Testis (tissue), 5 donors: ENCODE measurements at places on chromosomes 16 and 17. TPM values are rescaled to one million over a fixed set of nuclear protein-coding genes. Genes with fewer than 3 reads are reported as not detected.

- no peaks in the 10 kb centered on the region for H3K36me3 ChIP-seq
- no peaks in the 10 kb centered on the region for H3K4me1 ChIP-seq
- no peak for DNase-seq
- no peaks in the 10 kb centered on the region for H3K27me3 ChIP-seq
Measured at GRCh38 chr16:48271728-48272127, 24.4 kb upstream of the ABCC11 start.

- peaks cover 30% of the 10 kb centered on the region for H3K4me1 ChIP-seq
- H3K4me3 ChIP-seq: no peak overlapping the region
- DNase-seq: peak; percentile 49
- no peaks in the 10 kb centered on the region for H3K27me3 ChIP-seq
- no peaks in the 10 kb centered on the region for H3K36me3 ChIP-seq
Measured at GRCh38 chr16:15803618-15804017, 53.2 kb downstream of the MYH11 start.

DNA sequence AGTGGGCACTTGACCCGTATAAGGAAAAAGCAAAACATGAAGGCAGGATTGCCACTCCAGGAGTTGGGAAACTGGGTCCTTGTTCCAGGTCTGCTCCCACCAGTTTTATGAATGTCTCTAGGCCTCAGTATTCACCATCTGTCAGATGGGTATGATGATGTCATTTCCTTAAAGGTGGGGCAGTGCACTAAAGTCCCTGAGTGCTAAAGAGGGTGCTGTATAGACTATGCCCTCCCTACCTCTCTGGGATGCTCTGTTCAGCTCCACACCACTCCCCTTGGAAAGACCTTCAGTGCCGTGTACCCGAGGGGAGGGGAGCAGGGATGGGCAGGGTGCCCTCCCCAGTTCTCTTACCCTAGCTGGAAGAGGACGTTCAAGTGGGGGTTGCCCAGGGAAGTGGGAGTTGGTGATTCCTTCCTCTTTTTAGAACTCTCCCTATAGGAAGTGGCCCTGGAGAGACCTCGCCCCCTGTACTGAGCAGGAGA lies 2.2 kb downstream of the LASP1 start:
- no peak overlapping the region for H3K4me3 ChIP-seq
- no peak for DNase-seq
- peaks cover 36% of the 10 kb centered on the region for H3K4me1 ChIP-seq

GRCh38 chr17:73401911-73402310 lies 90.1 kb upstream of the CDC42EP4 start:
- H3K4me1 ChIP-seq: no peaks in the 10 kb centered on the region
- DNase-seq: peak; percentile 81
- H3K27ac ChIP-seq: no peak overlapping the region
- no peaks in the 10 kb centered on the region for H3K36me3 ChIP-seq
- peak overlapping the region; percentile 0 for H3K4me3 ChIP-seq
- H3K27me3 ChIP-seq: no peaks in the 10 kb centered on the region

- no peak overlapping the region for H3K4me3 ChIP-seq
- H3K36me3 ChIP-seq: no peaks in the 10 kb centered on the region
- peak overlapping the region; percentile 5 for H3K27ac ChIP-seq
Measured at GRCh38 chr16:84953190-84953746, 58.1 kb downstream of the ZDHHC7 start.

DNA sequence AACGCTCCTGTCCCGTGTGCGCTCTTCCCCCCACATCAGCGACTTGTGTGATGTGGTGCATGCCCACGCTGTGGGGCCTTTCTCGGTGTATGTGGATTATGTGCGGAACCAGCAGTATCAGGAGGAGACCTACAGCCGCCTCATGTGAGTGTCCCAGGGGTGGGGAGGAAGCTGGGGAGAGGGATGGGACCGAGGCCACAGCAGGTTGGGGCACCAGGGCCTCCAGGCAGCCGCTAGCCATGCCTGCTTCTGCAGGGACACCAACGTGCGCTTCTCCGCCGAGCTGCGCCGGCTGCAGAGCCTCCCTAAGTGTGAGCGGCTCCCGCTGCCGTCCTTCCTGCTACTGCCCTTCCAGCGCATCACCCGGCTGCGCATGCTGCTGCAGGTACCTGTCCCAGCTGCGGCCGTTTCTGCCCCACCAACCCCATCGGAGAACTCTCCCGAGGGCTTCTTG lies 5.8 kb downstream of the ARHGEF15 start:
- H3K4me3 ChIP-seq: peak overlapping the region; percentile 1
- no peak for DNase-seq
- H3K4me1 ChIP-seq: peaks cover 6% of the 10 kb centered on the region
- no peaks in the 10 kb centered on the region for H3K27me3 ChIP-seq
- H3K36me3 ChIP-seq: no peaks in the 10 kb centered on the region
- no peak overlapping the region for H3K27ac ChIP-seq

The GHDC gene
- total RNA-seq: 28.3 TPM

GRCh38 chr16:65500919-65501318 lies 379.1 kb upstream of the CDH11 start:
- H3K4me1 ChIP-seq: no peaks in the 10 kb centered on the region
- DNase-seq: no peak
- no peak overlapping the region for H3K27ac ChIP-seq
- no peaks in the 10 kb centered on the region for H3K36me3 ChIP-seq
- H3K27me3 ChIP-seq: no peaks in the 10 kb centered on the region
- no peak overlapping the region for H3K4me3 ChIP-seq

DNA sequence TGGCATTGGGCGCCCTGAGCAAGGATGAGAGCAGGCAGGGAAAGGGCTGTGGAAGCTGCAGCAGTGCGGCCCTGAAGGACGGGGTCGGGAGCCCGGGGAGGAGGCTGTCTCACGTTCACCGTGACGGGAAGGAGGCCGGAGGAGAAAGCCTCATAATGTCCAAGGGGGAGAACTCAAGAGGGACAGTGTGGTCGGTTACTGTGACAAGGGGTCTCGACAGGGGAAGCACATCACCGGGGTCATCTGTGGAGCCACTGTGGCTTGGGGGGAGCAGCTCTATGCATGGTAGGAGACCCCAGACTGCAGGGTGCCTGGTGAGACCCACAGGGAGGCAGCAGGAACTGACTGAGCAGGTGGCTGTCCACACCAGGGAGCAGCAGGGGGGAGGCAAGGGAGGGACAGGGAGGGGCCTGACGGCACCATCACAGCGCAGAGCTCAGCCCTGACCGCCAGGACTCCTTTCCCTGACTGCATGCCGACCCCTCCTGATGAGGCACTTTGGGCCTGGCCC lies 154.6 kb upstream of the CHMP6 start:
- H3K27ac ChIP-seq: no peak overlapping the region
- no peak for DNase-seq
- H3K36me3 ChIP-seq: no peaks in the 10 kb centered on the region
- no peaks in the 10 kb centered on the region for H3K27me3 ChIP-seq
- peaks cover 5% of the 10 kb centered on the region for H3K4me1 ChIP-seq

The DVL2 gene
- total RNA-seq: 102 TPM

The FOXL1 gene
- total RNA-seq: 5.9 TPM

GRCh38 chr16:24198807-24199533 lies 57.2 kb upstream of the CACNG3 start:
- H3K4me3 ChIP-seq: no peak overlapping the region
- DNase-seq: no peak
- no peaks in the 10 kb centered on the region for H3K36me3 ChIP-seq
- H3K4me1 ChIP-seq: no peaks in the 10 kb centered on the region

The ALDH3A1 gene
- total RNA-seq: 5.6 TPM

DNA sequence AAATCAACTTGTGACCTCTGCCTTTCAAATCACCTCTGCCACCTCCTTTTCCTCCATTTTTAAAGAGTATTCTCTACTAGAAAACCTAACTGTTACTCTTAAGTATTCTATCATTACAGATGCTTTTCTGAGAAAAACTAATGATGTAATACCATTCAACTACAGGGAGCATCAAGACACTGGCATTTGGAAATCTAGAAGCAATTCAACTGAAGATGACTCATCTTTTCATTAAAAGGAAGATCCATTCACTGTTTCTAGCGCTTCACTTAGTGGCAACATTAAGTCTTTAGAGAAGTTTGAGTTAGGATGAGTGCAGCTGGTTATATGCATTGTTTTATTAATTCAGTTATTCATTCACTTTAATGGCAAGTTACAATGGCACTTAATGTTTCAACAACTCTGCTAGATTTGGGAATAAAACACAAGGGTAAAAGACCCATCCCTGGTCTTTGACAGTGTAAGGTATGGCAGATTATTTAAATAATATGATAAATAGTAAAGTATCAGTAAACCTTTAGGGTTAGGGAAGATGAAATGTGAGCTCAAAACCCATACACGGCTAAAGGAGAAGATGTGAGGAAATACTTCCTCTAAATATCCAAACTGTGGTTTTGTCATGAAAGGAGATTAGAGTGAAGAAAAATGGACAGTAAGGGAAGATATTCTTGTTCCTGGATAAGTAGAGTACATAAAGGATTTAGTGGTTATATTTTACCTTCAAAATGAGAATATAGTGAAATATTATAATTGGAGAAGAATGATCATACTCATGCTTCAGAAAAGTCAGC lies 61.7 kb downstream of the KCNJ2 start:
- no peaks in the 10 kb centered on the region for H3K36me3 ChIP-seq
- no peak overlapping the region for H3K4me3 ChIP-seq
- no peaks in the 10 kb centered on the region for H3K4me1 ChIP-seq
- no peaks in the 10 kb centered on the region for H3K27me3 ChIP-seq

DNA sequence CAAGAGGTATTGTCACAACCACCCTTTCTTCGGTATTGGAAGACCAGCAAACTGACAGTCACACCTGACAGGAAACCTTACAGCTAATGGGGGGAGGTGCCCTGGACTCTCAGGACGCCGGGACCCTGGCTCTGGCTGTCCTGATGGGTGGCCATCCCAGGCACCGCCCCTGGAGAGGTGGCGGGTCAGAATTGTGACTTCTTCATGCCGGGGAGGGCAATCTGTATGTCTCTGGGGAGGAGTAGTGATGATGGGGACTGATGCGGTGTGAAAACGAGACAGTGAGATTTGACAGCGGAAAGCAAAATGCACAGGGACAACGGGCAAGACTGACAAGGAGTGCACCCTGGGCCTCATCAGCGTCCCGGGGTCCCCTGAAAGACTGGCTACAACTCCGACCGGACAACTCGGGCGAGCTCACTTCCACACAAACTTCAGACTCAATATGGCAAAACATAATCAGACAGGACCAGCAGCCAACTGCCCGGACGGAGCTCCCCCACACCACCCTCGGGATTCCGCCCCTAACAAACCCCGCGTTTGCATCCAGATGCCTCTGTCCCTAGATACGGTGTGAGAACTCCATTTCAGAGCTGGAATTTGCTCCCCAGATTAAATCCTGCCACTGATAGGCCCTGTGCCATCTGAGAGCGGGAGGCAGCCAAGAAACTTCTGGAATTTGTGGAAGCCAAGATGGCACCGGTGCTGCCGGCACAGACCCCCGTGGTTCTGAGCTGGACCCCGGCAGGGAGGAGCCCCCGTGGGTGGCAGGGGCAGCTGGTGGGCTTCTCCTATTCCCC lies 83.6 kb upstream of the CREBBP start:
- H3K27me3 ChIP-seq: no peaks in the 10 kb centered on the region
- H3K27ac ChIP-seq: no peak overlapping the region
- no peak for DNase-seq
- no peaks in the 10 kb centered on the region for H3K4me1 ChIP-seq
- no peak overlapping the region for H3K4me3 ChIP-seq
- H3K36me3 ChIP-seq: no peaks in the 10 kb centered on the region

DNA sequence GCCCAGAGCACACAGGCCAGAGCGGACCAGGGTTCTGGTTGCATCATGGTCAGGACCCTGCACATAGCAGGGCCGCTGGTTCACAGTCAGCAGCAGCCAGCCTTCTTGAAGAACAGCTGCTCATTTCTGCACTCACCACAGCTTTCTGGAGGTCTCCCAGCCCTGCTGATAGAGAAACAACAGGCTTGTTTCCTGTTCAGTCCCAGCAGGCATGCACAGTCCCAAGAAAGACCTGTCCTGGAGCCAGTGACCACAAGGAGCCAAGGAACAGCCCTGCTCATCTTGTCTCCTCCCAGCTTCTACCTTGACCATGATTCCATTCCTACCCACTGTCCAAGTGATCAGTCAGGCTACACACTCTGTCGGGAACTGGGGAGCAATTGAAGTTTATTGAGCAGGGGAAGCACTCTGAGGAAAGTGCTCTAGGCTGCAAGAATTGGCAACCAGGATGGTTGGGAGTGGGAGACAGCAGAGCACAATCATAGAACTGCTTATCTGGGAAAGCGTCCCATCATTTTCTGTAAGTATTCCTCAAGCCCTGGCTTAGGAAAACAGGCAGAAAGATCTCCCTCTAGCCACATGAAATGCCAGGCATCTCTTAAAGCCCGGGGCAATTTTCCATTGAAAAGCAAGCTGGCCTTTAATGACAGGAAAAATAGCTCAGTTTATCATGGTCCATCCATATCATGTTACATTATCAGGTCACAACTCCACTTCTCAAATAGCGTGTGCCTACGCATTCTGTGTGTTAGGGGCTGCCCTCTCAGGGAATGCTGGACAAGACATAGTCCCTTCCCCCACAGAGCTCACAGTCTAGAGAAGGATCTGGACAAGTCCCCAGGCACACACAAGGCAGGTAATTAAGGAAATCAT lies 155.4 kb upstream of the FOXF1 start:
- H3K36me3 ChIP-seq: no peaks in the 10 kb centered on the region
- H3K4me1 ChIP-seq: no peaks in the 10 kb centered on the region
- no peak overlapping the region for H3K27ac ChIP-seq
- no peaks in the 10 kb centered on the region for H3K27me3 ChIP-seq
- no peak overlapping the region for H3K4me3 ChIP-seq

GRCh38 chr17:73932216-73932749 lies 271.2 kb upstream of the RPL38 start:
- DNase-seq: no peak
- H3K4me1 ChIP-seq: no peaks in the 10 kb centered on the region
- H3K27ac ChIP-seq: no peak overlapping the region

GRCh38 chr16:75289189-75289588 lies 37.8 kb upstream of the BCAR1 start:
- no peaks in the 10 kb centered on the region for H3K27me3 ChIP-seq
- no peak overlapping the region for H3K4me3 ChIP-seq
- DNase-seq: no peak
- no peaks in the 10 kb centered on the region for H3K36me3 ChIP-seq
- no peak overlapping the region for H3K27ac ChIP-seq

The PDIA2 gene
- total RNA-seq: 5.3 TPM

DNA sequence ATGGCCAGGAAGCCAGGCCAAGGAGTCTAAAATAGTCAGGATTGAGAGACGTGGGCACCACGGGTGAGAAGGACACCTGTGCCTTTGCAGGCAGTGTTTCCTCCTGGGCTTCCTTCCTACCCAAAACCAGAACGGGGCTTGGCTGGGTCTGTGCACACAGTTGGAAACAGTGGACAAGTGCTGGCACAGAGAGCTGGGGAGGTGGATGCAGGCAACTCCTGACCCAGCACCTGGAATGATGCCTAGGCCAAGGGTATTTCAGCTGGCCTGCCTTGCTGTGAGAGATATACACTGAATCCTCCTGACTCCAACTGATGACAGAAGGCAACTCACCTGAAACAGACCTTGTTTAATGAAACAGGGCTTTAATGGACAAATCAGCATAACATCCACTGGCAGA lies 186.2 kb downstream of the SLC39A11 start:
- no peaks in the 10 kb centered on the region for H3K36me3 ChIP-seq
- no peaks in the 10 kb centered on the region for H3K4me1 ChIP-seq
- H3K4me3 ChIP-seq: no peak overlapping the region
- H3K27me3 ChIP-seq: no peaks in the 10 kb centered on the region
- H3K27ac ChIP-seq: no peak overlapping the region

GRCh38 chr16:67084345-67085028 lies 25.3 kb upstream of the PHAF1 start:
- H3K27ac ChIP-seq: no peak overlapping the region
- no peaks in the 10 kb centered on the region for H3K36me3 ChIP-seq
- H3K27me3 ChIP-seq: no peaks in the 10 kb centered on the region
- no peak overlapping the region for H3K4me3 ChIP-seq
- DNase-seq: no peak
